Right ventricle myocardium superior (tissue), 1 donor: ENCODE measurements at places on chromosomes 13 and 19. TPM values are rescaled to one million over a fixed set of nuclear protein-coding genes. Genes with fewer than 3 reads are reported as not detected.
A peak's percentile ranks its signal among the peaks of the same experiment; 100 is the strongest.

TMIGD2 gene
- 0.24 TPM for total RNA-seq

ATP11A gene
- total RNA-seq = 73.6 TPM

DNA sequence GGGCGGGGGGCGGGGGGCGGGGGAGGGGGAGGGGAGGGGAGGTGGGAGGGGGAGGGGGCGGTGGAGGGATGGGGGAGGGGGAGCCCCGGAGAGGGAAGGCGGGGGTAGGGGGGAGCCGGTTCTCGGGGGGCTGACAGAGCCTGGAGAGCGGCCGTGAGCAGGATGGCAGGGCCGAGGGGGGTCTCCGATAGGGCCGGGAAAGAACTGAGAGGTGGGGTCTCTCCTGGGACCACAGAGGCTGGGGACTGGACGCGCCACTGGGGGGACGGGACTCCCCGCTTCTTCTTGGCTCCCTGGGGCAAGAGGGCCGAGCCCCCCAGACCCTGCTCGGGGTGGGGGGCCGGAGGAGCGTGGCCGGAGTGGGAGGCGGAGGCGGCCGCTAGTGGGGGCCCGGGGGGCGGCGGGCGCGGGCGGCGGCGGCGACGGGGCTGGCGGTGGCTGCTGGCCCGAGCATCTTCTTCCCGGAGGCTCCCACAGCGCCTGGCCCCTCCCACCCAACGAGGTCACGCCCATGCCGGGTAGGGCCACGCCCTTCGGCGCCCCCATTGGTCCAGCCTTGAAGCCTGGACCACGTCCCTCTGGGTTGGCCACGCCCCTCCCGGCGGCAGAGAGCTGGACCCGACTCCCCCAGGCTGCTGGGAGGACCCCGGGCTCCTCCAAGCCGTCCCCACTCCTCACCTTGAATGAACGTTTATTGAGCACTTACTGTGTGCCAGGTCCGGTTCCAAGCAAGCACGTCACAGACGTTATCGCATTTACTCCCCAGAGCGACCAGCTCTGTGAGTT is at the start of gene NOVA2:
TSS of gene NOVA2 (minus strand) at position 313 of the 786 bp plus-strand sequence. CDS start 514 bp downstream, outside the sequence.
- peak; percentile 86 for DNase-seq

DNA sequence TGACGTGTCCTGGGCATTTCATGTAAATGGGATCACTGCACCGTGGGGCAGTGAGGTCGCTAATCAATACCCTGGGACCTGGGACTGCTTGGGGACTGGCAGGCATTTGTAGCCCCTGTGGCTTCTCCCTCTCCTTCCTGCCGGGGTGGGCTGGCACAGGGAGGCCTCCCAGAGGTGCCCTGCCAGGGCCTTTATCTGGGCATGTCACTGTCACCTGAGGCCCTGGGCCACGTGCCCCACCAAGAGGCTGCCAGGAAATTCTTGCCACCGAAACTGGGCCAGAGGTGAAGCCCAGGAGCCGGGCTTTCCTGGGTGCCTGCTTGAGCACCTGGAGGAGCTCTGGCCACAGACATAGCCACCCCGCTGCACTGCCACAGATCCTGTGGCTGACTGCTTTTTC is 1.8 kb upstream of the NMRK2 start:
- peak; percentile 86 for DNase-seq

- DNase-seq = no peak
These were observed 8.0 kb downstream of the MBD3 start for GRCh38 chr19:1584500-1585242.

GRCh38 chr13:102774591-102775520 is 1.3 kb upstream of the TEX30 start:
- DNase-seq = no peak

DNA sequence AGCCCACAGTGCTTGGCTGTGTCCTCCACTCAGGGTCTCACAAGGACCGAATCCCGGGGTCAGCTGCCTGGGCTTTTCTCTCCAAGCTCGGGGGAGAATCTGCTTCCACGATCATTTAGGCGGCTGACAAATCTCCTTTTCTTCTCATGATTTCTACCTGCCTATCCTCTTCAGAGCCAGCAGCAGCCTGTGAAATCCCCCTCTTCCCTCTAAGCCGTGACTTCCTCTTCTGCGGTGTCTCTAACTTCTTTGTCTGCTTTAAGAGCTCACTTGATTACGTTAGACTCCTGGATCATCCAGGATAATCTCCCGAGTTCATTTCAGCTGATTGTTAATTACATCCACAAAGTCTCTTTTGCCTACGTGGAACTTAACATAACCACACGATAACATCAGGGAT is 22.5 kb upstream of the ZNF845 start:
- no peak for DNase-seq
